ENCODE measurements at places on chromosomes 7 and 10. TPM values are rescaled to one million over a fixed set of nuclear protein-coding genes. Genes with fewer than 3 reads are reported as not detected.

LRIT1 gene
- total RNA-seq, result not detected

PRR15 gene
- 46.1 TPM for total RNA-seq

RASA4B gene
- total RNA-seq, result 24.7 TPM

IL6 gene
- 0.52 TPM for total RNA-seq

VWDE gene
- total RNA-seq, result 1.7 TPM

CFAP43 gene
- 1.9 TPM for total RNA-seq

CPN1 gene
- not detected for total RNA-seq

NACAD gene
- 4.9 TPM for total RNA-seq

FAM171A1 gene
- total RNA-seq, result 73.9 TPM

PAOX gene
- 9.4 TPM for total RNA-seq

PPIA gene
- 923 TPM for total RNA-seq

CTAGE4 gene
- total RNA-seq, result 7.5 TPM

PRKCQ gene
- total RNA-seq, result 1.4 TPM

HMX3 gene
- 1.6 TPM for total RNA-seq

UNCX gene
- not detected for total RNA-seq

H2BK1 gene
- not detected for total RNA-seq

CPA1 gene
- total RNA-seq, result 27.8 TPM

LIPM gene
- total RNA-seq, result not detected

CALD1 gene
- total RNA-seq, result 601 TPM

PTPRZ1 gene
- total RNA-seq, result 2.2 TPM

All from mucosa of gallbladder (tissue), 1 donor.